ENCODE measurements at places on chromosomes 5 and 9.

- no peak for DNase-seq
Observed at GRCh38 chr9:128556276-128556675, 3.9 kb downstream of the SPTAN1 start.

GRCh38 chr9:91039125-91039834, 237.7 kb downstream of the SYK start:
- no peak for DNase-seq

GRCh38 chr9:133633681-133634080, 2.5 kb upstream of the DBH start:
- DNase-seq = no peak

GRCh38 chr5:67301285-67301903, 104.8 kb upstream of the CD180 start:
- DNase-seq = peak; percentile 66

GRCh38 chr5:174520420-174521396, 203.7 kb upstream of the MSX2 start:
- DNase-seq = no peak
